ENCODE measurements at places on chromosomes 11 and 22.

- DNase-seq, result no peak
These were observed 30.2 kb upstream of the KLHL35 start for GRCh38 chr11:75463106-75463774.

- DNase-seq, result no peak
These were observed 31.7 kb upstream of the NAV2 start for GRCh38 chr11:19680829-19681368.

- no peak for DNase-seq
These were observed 331.2 kb downstream of the METTL15 start for GRCh38 chr11:28439403-28439802.

DNA sequence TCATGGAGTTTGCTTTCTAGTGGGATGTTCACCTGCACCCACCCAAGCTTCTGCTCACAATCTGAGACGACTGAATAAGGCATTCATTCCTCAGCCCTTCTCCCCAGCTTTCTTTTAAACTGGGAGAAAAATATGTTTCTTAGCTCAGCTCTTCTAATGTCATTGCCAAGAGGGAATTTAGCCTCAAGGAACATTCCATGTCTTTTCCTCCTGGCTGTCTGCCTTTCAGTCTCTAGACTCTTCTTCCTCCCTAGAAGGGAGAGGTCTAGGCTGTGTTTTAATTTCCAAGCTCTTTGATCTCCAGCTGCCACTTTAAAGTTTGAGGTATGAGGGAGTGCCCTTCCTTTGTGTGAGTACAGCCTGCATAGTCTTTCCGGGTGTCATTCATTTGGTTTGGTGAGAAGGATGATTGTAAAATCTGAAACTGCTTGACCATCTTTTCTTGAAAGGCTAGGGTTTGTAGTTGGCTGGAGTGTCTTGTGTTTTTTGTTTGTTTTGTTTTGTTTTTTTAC lies 11.7 kb upstream of the HTATIP2 start:
- DNase-seq, result no peak

GRCh38 chr11:131533998-131534397 lies 163.6 kb downstream of the NTM start:
- DNase-seq, result no peak

DNA sequence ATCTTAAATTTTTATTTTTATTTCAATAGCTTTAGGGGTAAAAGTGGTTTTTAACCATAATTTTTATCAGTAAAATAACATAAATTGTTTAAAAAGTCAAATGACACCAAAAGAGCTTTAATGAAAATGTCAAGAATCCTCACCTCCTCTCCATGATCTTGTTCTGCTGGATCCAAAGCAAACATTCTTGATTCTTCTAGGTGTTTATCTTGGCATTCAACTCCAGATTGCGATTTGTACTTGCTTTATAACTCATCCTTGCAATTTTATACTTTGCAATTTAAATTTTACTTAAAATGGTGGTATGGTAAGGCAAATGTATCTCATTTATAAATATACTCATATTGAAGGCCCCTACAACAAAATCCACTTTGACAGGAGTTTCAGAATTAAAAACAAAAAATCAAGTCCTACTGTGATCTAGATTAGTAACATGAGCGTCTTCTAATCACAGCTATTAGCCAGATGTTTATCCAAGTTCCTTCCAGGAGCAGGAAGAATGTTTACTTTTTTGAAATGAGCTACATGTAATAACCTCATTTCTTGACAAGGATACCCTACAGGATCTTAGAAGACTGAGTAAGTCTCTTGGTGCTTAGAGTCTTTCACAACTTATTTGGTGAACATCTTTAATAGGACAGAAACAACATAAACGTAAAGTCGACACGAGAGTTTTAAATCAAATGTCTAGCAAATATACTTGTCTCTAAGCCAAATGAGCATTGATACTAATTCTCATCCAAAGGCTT lies 72.4 kb upstream of the CARD18 start:
- DNase-seq, result no peak

Measured in CD4-positive, alpha-beta T cell treated with Interleukin-6 at 100 ng/mL for 8 hours (primary cell).